Activated T-cell treated with anti-CD3 and anti-CD28 coated beads, Interleukin-2, amount 50 U/mL, for 24 hours (primary cell): ENCODE measurements at places on chromosomes 13 and 19.

DNA sequence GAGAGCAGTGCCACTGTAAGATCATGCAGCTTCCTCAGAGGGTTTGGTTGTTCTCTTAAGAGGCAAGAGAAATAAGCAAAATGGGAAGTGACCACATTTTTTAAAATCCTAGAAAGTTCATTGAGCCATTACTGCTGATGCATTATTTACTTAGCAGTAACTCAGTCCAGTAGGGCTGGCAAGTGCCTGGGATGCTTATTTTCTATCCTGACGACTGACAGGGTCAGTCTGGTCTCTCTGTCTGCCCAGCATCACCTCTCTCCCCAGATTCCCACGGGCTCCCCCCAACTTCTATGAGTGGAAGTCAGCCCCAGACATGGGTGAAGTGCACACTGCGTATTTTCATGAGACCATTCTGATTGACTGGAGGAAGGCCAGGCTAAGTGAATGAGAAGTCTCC is 10.4 kb downstream of the SHISA2 start:
- no peak for DNase-seq

- no peak for DNase-seq
Measured at GRCh38 chr19:35170359-35171061, 16.0 kb downstream of the FXYD5 start.

GRCh38 chr19:42311657-42312056 is 1.5 kb upstream of the TMEM145 start:
- DNase-seq: no peak

DNA sequence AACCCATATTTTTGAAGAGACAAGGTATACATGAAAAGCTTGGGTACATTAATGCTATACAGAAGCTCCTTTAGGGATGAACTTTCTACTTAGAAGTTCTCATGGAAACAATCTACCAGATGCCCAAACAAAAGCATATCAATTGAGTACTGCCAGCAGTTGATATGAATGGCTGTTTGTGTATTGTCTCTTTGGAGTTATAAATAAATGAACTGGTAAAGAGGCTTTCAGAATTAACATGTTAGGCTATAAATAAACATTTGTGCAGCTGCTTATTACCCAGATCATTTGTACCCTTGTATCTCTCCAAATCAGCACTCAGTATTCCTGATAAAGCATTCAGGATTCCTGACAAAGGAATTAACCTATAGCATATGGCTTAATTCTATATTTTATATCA is 418.9 kb downstream of the FGF14 start:
- no peak for DNase-seq

DNA sequence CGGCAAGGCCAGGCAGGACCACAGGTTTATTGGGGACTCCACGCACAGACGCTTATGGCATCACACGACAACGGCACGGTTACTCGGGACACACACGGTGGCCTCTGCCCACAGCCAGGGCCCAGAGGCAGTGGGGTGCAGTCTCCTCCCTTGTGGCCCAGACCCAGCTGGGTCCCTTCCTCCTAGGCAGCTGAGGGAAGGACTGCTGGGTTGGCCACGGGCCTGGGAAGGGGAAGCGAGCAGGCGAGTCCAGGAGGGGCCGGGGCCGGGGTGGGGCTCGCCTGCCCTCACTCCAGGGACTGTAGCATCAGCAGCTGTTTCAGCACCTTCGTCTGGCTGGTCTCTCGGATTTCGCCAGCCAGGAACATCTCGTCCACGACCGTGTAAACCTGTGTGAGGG is 12.5 kb downstream of the AP2S1 start:
- DNase-seq: no peak

DNA sequence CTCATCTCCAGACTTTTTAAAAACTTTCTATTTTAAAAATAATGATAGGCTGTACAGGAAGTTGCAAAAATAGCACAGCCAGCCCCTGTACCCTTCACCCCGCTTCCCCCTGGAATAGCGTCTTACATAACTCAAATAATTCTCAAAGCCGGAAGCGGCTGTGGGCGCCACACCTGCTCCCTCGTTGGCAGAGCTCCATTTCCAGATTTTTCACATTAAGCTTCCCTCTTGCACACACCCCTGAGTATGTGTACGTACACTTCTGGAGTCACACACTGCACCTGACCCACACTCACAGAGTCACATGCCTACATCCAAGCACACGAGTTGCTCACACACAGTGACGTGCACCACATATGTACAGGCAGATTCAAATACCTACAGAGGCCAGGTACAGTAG is 24.9 kb upstream of the DPP9 start:
- DNase-seq: no peak
